NK-92 treated with Interleukin-12 subunit alpha and Interleukin-12 subunit beta, amount 100 ng/mL, for 24 hours (cell line): ENCODE measurements at places on chromosomes 16 and 17.

- no peak for DNase-seq
These were observed 11.8 kb upstream of the CLTC start for GRCh38 chr17:59607817-59608403.

- no peak for DNase-seq
These were observed 368.0 kb downstream of the CPPED1 start for GRCh38 chr16:12435730-12436129.

- no peak for DNase-seq
These were observed 20.4 kb downstream of the GAS7 start for GRCh38 chr17:10177913-10178505.

GRCh38 chr16:55433030-55433429, 46.0 kb upstream of the MMP2 start:
- DNase-seq = no peak
